ENCODE measurements at places on chromosomes 6 and 20. TPM values are rescaled to one million over a fixed set of nuclear protein-coding genes. Genes with fewer than 3 reads are reported as not detected.
A peak's percentile ranks its signal among the peaks of the same experiment; 100 is the strongest.

GRCh38 chr6:121223930-121224329 is 110.3 kb downstream of the TBC1D32 start:
- no peaks in the 10 kb centered on the region for H3K27me3 ChIP-seq
- peaks cover 2% of the 10 kb centered on the region for H3K36me3 ChIP-seq
- H3K4me1 ChIP-seq: no peaks in the 10 kb centered on the region

DNA sequence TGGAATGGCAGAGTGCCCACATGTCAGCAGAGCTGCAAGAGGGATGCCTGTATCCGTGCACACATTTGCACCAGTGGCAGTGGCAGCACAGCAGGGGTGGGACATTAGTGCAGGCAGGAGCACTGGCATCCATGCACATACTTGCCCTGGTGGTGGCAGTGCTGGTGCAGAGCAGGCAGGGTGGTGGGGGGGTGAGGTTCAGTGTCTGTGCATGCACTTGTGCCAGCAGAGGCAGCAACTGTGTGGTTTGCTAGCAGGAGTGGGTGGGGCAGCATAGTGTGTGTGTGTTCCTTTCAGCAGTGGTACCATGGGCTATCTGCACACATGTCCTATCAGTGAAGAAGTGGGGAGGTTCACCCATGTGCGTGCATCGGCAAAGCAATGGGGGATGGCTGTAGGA is 151.6 kb downstream of the EPM2A start:
- no peaks in the 10 kb centered on the region for H3K27me3 ChIP-seq
- H3K36me3 ChIP-seq: no peaks in the 10 kb centered on the region
- no peak for DNase-seq
- no peaks in the 10 kb centered on the region for H3K4me1 ChIP-seq
- H3K4me3 ChIP-seq: no peak overlapping the region

DNA sequence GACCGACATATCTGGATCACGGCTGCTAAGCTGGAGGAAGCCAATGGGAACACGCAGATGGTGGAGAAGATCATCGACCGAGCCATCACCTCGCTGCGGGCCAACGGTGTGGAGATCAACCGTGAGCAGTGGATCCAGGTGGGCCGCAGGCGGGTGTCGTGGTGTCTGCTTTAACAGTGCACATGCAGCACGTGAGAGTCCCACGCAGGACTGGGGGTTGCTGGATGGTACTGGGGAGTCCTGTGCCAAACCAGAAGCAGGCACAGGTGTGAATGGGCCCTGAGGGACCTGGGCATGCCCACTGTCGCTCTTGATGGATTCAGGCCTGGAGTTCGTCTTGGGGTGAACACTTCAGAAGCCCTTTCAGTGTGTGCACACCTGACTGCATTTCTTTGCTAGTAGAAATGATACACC is 24.6 kb upstream of the C20orf204 start:
- DNase-seq: no peak
- H3K4me1 ChIP-seq: no peaks in the 10 kb centered on the region
- H3K4me3 ChIP-seq: no peak overlapping the region
- H3K27ac ChIP-seq: no peak overlapping the region

GRCh38 chr6:167455371-167455770 is 130.5 kb downstream of the TTLL2 start:
- H3K27me3 ChIP-seq: no peaks in the 10 kb centered on the region
- no peak for DNase-seq
- H3K36me3 ChIP-seq: no peaks in the 10 kb centered on the region
- H3K27ac ChIP-seq: no peak overlapping the region
- no peak overlapping the region for H3K4me3 ChIP-seq
- H3K4me1 ChIP-seq: no peaks in the 10 kb centered on the region

DNA sequence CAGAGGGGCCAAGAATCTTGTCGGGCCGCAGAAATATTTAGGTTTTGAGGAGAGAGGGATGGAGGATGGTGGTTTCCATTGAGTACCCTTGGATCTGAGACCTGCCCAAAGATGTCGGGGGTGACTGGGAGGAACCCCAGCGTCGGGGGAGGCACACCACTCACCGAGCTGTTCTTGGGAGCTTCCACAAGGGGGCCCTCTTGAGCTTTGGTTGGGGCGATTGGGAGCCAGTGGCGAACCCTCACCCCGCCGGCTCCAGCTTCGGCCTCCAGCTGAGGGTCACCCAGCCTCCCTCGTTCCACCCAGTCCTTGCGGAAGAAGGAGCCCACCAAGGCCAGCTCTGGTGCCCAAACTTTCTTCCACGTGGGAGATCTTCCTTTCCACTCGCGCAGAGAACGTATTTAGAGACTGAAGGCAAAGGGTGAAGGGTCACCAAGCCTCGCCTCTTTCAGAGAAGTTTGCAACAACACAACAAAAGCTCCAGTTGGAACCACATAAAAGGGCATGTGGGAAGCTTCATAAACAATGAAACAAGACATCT is 33.6 kb downstream of the APCDD1L start:
- H3K36me3 ChIP-seq: no peaks in the 10 kb centered on the region
- H3K27me3 ChIP-seq: no peaks in the 10 kb centered on the region
- H3K4me1 ChIP-seq: no peaks in the 10 kb centered on the region
- H3K27ac ChIP-seq: peak overlapping the region; percentile 61

- no peak for DNase-seq
- no peaks in the 10 kb centered on the region for H3K27me3 ChIP-seq
- H3K27ac ChIP-seq: no peak overlapping the region
- H3K36me3 ChIP-seq: no peaks in the 10 kb centered on the region
- H3K4me1 ChIP-seq: no peaks in the 10 kb centered on the region
Measured at GRCh38 chr6:105949869-105950268, 136.3 kb upstream of the PRDM1 start.

DNA sequence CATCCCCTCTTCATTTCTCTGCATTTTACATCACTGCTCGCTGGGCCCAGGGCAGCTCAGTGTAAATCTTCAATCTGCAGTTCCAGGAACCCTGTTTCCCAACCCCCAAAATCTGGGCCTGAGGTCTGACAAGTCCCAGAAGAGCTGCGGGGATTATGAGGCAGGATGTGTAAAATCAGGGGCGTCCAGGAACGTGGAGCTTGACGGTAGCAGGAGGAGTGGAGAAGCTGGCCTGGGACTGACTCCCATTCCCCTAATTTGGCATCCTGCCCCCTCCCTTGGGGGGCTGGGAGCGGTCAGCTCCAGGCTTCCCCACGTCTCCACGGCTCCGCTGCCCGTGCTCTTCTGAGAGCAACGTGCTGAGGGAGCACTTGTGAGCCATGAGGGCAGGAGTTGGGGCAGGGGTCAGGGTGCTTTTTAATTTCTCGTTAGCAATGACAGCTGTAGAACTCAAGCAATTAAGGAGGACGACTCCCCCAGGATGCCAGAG is 23.4 kb upstream of the VEGFA start:
- H3K27me3 ChIP-seq: no peaks in the 10 kb centered on the region
- no peak for DNase-seq
- H3K27ac ChIP-seq: no peak overlapping the region
- no peaks in the 10 kb centered on the region for H3K36me3 ChIP-seq
- H3K4me3 ChIP-seq: no peak overlapping the region
- H3K4me1 ChIP-seq: no peaks in the 10 kb centered on the region

Gene RBBP8NL
- total RNA-seq: not detected

Gene PRDM13
- not detected for total RNA-seq

Gene ENTPD6
- 22.6 TPM for total RNA-seq

Gene FABP7
- total RNA-seq: not detected

Gene DHX16
- 3.2 TPM for total RNA-seq

Gene BACH2
- 4.7 TPM for total RNA-seq

Measured in uterus (tissue), 4 donors.